ENCODE measurements at places on chromosomes 11 and 22.
A peak's percentile ranks its signal among the peaks of the same experiment; 100 is the strongest.

DNA sequence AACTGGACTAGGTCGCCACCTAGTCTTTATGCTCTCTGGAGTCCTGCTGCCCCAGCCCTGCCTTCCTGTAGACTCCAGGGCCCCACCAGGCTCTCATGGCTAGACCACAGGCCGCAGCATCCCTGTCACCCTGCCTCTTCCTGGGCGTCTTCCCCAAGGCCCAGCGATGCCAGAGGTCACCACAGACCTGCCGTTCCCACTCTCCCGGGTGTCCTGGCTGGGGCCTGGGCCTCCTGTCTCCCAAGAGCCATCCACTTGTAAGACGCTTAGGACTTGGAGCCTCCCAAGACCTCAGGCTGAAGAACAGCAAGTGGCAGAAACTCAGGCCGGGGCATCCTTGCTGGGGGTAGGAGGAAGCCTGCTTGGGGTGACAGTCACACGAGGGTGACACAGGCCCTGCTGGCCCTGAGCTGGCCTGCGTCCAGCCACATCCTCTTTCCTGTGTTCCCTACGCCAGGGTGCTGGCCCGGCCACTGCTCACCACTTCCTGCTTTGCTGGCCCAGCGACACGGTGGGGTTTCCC, 2.0 kb upstream of the TCIRG1 start:
- peak; percentile 57 for DNase-seq

GRCh38 chr22:25764270-25765015, 22.5 kb downstream of the MYO18B start:
- no peak for DNase-seq

DNA sequence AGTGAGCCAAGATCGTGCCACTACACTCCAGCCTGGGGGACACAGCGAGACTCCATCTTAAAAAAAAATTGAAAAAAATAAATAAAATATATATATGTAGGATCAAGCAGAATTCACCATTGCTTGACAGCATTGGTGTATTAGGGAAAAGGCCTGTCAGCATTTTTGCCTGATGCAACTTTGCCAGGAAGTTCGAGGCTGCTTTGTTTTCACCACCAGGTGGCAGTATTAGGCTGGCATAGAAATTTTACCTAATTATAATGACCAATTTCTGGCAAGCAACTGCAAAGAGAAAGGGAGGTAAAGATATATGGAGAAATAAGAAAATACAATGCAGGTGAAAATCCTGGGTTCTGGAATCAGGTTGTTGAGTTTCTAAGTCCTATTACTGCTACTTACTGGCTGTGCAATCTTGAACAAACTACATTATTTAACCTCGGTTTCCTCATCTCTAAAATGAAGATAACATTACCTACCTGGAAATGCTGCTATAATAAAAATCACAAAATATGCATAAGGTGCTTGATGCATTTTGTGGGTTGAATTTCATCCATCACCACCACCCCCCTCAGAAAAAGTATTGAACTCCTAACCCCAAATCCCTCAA, 24.7 kb downstream of the LAYN start:
- DNase-seq, result peak; percentile 74

GRCh38 chr11:101083335-101083734, 46.3 kb downstream of the PGR start:
- no peak for DNase-seq

- no peak for DNase-seq
Measured at GRCh38 chr11:33089776-33090175, 50.4 kb downstream of the TCP11L1 start.

DNA sequence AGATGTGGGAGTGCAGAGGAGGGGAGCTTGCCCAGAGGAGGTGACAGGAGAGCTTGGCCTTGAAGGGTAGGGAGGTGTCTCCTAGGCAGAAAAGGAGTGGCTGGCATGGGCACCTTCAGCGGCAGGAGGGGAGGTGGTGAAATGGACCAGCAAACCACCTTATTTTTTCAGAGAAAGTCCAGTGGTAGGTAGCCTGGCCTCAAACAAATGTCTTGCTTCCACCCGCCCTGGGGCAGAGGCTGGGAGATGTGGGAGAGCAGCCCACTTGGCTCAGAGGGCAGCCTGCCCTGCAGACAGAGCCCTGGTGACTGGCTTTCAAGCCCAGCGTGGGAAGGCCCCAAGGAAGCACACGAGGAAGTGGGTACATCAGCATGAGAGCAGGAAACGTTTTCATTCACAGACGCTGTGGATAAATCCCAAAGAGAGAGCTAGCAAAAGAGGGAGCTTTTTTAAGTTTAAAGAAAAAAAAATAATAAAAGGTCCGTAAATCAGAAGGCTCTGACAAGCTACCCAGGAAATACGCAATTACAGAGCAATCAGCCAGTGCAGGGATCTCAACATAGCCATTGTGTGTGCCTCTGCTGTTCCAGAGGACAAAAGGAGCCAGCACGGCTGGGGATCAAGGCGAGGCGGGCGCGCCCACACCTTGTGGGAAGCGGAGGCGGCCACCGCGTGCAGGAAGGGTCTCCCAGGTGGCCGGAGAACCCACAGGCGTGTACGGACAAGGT, 238.7 kb upstream of the PLET1 start:
- no peak for DNase-seq

DNA sequence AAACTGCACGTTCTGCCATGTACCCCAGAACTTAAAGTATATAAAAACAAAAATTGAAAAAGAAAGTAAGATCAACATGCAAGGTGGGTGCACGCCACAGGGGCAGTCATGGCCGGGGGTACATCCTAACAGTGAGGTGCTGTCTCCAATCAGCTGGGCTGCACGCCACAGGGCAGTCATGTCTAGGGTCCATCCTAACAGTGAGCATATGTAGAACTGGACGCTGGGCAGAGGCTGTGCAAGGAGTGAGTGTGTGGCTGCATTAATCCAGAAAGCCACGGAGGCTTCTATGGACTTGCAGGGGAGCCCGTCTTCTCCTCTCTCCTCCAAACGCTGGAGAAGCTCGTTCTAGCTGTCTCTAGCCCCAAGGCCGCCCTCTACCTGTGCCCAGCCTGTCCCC, 1105.0 kb downstream of the BRD1 start:
- no peak for DNase-seq

GRCh38 chr11:57460022-57460757, at the start of gene RTN4RL2:
Gene RTN4RL2 (plus strand): TSS chr11:57460528. CDS start chr11:57460866, 338 bp downstream.
- peak; percentile 67 for DNase-seq

DNA sequence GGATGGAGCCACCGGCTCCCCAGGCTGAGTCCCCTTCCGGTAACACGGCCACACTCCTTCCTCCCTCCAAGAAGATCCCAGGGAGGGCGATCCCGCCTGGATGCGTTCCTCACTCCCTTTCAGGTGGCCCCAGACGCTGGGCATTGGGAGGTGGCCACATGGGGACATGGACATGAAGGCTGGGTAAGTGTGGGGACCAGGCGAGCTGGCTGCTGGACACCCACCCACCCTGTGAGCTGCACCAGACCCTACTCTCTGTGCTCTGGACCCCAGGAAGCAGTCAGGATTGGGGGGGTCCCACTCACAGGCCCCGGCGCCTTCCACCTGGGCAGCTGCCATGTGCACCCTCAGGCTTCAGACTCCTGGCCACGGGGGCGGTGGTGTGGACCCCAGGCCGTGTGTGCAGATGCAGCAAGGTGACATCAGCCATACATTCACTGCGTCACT, 932.8 kb downstream of the BRD1 start:
- DNase-seq, result no peak

- DNase-seq, result peak; percentile 45
Measured at GRCh38 chr22:49934160-49934890, 15.9 kb downstream of the CRELD2 start.

GRCh38 chr11:12066799-12067508, 43.4 kb upstream of the MICAL2 start:
- DNase-seq, result no peak

- no peak for DNase-seq
Measured at GRCh38 chr11:69521457-69521856, 40.0 kb downstream of the LINC01488 start.

- DNase-seq, result no peak
Measured at GRCh38 chr11:20327377-20327935, 36.1 kb upstream of the HTATIP2 start.

DNA sequence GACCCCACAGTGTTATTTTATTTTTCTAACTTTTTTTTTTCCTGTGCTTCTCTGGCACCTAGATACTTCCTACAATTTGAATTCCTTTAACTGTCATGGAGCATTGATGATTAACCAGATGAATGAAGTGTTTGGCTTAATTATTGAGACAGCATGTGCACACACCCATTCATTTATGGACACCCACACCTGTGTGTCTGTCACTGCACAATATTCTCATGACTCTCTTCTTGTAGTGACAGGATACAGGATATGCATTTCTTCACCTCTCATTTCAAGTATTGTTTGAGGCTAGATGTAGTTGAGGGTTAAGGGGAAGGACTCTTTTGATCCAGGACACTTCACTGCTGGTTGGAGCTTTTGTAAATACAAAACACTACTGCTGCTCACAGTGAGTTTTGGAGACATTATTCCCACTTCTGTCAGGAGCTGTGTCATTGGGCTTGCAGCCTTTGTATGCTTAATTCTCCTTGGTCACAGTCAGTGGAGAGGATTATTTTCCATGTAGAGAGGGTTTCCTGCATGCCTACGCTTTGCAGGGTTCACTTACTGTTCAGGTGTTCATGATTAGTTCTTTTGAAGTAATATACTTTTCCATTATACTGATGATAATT, 33.5 kb downstream of the SPECC1L start:
- peak; percentile 21 for DNase-seq

DNA sequence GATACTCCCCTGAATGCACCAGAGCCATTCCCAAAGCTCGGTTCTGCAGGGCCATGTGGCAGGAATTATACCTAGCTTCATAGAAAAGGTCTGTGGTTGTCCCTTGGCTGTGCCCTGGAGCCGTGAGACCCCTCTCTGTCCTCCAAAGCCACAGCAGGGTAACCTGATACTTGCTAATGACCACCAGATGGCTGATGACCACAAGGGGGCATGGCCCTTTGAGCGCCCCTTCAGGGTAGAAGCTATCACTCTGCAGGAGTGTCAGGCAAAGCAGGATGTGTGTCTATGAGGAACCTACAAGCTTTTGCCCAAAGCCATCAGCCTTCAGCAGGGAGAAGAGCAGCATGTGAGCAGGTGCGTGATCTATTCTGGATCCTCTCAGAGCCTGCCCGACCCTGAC, 95.3 kb downstream of the NTM start:
- DNase-seq, result no peak

GRCh38 chr11:86955361-86956120, at the start of gene FZD4:
Gene FZD4 (minus strand): TSS chr11:86955395. CDS start chr11:86955085, 310 bp downstream.
- DNase-seq, result peak; percentile 69

DNA sequence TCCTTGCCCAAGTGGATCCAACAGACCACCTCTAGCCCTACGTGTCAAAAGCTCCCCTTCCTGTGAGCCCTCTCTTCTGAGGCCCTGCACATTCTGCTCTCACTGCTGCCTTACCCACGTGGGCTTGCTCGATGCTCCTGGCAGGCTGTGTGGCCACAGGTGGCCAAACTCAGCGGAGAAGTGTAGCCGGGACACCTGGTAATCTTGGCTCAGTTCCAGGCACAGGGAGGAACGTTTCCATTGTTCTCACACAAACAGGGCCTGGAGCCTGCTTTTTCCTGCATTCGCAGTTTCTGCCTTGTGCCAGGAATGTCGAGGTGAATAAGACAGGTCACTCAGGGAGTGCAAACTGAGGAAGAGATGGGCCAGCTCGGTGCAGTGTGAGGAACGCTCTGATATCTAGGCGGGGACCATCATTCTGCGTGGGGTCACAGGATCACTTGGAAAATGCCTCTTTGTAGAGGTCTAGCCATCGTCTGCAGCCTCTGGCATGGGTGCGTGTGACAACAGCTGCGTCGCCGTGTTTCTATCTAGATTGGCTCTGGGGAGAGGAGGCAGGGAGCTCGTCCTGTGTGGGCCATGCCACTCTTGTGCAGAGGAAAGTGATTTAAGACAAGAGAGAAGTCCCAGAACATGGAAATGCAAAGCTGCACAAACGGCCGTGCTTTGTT, 127.6 kb upstream of the PARVA start:
- DNase-seq, result no peak

DNA sequence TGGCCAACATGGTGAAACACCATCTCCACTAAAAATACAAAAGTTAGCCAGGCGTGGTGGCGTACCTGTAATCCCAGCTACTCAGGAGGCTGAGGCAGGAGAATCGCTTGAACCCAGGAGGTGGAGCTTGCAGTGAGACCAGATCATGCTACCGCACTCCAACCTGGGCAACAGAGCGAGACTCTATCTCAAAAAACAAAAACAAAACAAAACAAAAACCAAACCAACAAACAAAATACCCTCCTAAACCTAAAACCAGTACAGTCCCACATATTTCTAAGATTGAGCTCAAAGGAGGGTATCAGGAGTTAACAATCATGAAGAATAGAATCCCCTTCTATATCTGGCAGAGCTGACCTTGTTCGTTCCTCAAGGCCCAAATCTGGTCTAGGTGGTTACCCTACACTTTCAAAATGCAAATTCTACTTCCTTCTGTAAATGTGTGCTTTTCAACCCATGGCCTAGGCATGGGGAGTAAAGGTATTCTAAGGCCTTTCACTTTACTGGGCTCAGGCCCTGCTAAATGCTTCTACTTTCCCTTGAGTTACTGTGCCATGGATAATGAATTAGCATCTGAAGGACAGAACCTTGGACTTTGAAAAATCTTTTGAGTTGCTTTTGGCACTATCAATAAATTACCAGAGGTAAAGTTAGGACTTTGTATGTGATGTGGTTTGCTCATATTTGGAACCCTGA, 10.4 kb upstream of the PPP2R1B start:
- no peak for DNase-seq

DNA sequence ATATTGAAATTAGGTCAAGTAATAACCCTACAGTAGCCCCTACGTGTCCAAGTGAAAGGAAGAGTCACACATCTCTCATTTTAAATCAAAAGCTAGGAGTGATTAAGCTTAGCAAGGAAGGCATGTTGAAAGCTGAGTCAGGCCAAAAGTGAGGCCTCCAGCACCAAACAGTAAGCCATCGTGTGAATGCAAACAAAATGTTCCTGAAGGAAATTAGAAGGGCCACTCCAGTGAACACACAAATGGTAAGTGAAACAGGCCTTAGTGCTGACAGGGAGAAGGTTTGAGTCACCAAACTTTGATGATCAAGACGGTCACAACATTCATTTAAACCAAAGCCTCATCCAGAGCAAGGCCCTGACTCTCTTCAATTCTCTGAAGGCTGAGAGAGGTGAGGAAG, 127.2 kb downstream of the SHANK2 start:
- DNase-seq, result no peak

GRCh38 chr11:122633219-122633829, 22.2 kb upstream of the UBASH3B start:
- peak; percentile 12 for DNase-seq

DNA sequence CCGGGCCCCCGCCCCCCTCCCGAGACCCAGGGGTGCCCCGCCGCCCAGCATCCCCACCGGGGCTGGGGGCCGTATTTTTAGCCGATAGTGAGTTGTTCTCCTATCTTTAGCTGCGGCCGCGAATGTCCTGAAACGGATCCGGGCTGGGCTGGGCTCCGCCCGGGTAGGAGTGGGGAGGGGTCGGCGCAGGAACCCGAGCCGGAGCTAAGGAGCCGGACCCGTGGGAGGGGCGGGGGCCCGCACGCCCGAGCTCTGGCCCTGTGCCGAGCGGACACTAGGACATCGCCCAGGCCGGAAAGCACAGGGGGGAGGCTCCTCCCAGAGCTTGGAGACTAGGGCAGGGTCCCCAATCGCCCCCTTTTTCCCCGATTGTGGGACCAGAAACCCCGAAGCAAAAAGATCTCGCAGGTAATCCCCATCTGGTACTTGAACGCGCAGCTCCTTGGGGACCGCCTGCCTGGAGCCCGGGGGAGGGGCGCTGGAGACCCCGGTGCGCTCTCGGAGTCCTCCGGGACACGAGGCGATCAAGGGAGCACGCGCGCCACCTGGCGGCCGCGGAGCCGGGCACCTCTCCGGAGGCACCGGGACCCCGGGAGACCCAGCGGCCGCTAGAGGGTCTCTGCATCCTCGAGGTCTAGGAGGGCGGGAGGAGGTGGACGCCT, 669 bp downstream of the CDC42EP2 start:
- peak; percentile 85 for DNase-seq

- peak; percentile 63 for DNase-seq
Measured at GRCh38 chr11:119065369-119065768, 2.2 kb upstream of the VPS11 start.

All from activated CD4-positive, alpha-beta T cell treated with anti-CD3 and anti-CD28 coated beads, Interleukin-10, Interleukin-2, amounts not matched to agents 100 ng/mL and 50 ng/mL, durations not matched to agents 16 hours and 8 hours (primary cell).